NCI-H1048 (cell line): ENCODE measurements at places on chromosomes 3 and 15.

GRCh38 chr15:89374086-89374981 is 39.7 kb upstream of the POLG start:
- no peak for DNase-seq

DNA sequence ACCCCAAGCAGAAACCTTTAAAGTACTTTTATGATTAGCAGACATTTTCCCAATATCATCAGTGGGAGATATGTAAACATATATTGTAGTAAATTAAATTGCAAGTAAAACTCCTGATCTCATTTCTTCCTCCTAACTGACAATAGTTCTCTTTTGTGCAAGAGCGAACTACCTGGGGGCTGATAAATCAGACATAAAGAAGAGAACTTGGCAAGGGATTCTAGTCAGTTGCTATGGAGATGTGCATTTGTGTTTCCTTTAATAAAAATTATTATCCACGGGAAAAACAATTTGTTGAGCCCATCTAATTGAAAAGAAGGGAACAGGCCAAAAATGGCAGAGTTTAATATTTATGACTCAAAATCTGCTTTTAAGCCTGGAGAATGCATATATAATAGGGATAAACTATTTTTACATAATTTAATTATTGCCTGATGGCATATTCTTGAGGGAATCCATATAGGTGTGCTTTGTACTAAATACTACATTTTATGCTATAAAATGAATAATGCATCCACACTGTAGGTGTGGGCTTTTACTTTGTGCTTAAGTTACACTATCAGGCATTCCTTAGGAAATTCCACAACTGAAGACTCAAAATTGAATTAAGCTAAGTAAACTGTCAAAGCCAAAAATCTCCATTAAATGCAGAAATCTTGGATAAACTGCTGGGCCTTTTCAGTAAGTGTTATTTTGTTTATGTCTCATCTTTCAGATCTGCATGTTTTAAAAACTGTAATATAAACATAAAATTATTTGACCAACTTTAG is 258.1 kb downstream of the ERC2 start:
- no peak for DNase-seq

GRCh38 chr15:88878720-88879184 is 16.6 kb downstream of the HAPLN3 start:
- DNase-seq: no peak

- DNase-seq: no peak
These were observed 81.4 kb upstream of the BCHE start for GRCh38 chr3:165918657-165918979.

- no peak for DNase-seq
These were observed 19.6 kb downstream of the CLK3 start for GRCh38 chr15:74635228-74635627.

- DNase-seq: no peak
These were observed 7.4 kb upstream of the ANPEP start for GRCh38 chr15:89822026-89822425.

DNA sequence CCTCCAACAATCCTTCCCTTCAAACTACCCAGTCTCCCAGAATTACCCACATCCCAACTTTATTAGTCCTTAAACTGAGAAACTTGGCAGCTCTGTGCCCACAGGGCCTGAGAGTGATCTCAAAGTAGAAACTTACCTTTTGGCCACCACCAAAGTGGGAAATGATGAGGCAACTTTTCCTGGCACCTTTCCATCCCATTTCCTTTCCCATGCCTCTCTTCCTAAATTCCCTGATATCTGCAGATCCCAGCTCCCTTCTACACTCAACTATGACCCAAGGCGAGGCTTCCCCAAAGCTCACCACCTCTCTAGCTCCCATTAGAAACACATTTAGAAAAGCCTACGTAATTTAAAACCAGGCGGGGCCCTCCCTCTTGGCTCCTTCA is 271.9 kb downstream of the FOXP1 start:
- DNase-seq: no peak

DNA sequence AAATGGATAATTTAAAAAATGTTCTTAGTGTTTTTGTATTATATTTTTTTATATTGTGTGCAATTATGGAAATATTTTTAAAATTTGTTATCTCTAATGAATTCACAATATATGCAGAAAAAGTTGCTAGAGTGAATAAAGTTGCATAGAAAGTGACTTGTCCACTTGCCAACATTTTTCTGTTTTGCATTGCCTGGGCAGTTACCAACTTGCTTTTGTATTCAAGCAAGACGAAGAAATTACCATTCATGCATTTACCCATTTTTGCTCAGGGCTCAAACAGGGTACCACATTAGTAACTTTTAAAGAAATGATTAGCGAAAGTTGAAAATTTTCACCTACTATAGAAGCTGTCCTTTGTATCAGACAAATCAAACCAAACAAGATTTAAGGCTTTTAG is 152.9 kb upstream of the STRIT1 start:
- DNase-seq: no peak

DNA sequence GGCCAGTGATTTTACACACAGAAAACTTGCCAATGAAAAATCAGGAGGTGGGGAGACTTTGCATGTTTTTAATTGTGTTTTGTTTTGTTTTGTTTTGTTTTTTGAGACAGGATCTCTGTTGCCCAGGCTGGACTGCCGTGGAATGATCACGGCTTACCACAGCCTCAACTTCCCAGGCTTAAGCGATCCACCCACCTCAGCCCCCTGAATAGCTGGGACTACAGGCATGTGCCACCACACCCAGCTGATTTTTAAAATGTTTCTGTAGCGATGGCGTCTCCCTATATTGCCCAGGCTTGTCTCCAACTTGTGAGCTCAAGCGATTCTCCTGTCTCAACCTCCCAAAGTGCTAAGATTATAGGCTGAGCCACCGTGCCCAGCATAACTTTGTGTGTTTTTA is 46.0 kb downstream of the MEIS2 start:
- DNase-seq: no peak

GRCh38 chr3:12868039-12869034 is 27.0 kb upstream of the RPL32 start:
- DNase-seq: peak; percentile 6

- no peak for DNase-seq
These were observed 72.0 kb upstream of the LSAMP start for GRCh38 chr3:116517308-116517707.

DNA sequence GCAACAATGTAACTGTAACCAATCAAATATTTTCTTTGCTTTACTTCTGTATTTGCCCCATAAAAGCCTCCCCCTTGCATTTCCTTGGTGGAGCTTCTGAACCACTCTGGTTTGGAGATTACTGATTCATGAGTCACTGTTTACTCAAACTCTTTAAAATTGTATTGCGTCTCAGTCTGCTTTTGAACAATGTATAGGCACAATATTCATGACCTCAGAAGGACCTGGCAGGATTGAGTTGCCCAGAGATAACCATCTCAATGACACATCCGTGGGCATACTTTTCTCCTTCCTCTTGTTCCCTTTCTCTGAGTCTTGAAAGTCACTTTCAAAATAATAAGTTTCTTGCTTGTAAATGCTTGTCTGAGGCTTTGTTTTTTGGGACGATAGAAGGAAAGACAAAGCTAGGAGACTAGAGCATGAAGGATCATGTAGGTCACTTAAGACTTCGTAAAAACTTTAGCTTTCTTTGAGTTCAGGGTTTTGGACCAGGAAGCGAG is 57.1 kb upstream of the POU1F1 start:
- no peak for DNase-seq

GRCh38 chr3:187586226-187586625 is 84.0 kb downstream of the SST start:
- DNase-seq: no peak

GRCh38 chr3:173932624-173933023 is 535.1 kb downstream of the NLGN1 start:
- no peak for DNase-seq

GRCh38 chr3:8888301-8888915 is 74.9 kb downstream of the RAD18 start:
- DNase-seq: no peak

DNA sequence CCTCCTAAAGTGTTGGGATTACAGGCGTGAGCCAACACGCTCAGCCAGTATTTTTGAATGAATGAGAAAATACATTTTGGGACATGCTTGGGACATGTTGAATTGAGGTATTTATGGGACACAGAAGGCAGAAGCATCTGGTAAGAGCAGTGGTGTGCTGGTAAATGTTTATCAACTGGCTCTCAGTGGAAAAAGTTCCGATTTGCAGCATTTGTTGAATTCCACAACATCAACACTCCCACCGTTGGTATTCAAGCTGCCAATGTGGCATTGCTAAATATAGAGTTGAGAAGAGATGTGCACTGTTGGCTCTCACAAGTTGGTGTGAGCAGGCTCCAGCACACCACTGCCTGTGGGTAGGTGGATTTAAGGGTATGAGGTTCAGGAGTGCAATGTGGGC is 35.8 kb upstream of the LRRFIP2 start:
- DNase-seq: no peak

DNA sequence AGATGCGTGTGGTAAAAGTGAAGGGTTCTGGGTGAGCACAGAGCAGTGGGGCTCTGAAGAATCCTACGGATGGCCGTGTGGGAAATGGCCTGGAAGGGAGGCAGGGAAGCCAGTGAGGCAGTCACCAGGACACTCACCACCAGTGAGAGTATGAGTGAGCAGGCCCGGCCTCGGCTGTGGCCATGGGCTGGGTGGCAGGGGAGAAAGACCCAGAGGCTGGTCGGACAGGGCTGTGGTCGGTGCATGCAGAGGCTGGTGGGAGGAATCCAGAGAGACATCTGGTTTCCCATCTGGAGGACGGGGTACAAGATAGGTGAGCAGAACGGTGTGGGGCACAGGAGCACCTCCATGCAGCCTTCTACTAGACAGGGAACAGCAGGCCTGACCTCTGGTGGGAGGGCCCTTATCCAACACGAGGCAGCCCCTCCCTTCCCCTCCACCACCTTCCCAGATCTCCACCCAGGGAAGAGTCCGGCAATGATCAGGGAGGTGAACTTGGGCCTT is 10.1 kb downstream of the PCSK6 start:
- no peak for DNase-seq

DNA sequence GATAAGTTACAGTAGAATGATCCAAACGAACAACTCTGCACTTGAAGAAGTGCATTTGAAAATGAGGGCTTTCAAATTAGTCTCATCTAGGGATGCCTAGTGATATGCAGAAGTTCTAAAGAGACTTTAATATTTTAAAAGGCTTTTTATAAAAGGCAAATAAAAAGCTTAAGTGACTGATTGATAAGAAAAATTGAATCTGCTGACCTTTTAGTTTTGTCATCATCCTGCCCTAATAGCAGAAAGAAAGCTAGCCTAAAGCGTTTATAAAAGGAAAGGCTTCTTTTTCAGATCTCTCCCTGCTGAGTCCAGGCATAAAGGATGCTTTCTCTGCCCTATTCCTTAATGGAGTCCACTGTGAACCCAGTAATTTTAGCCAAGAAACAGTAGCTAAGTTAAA is 72.7 kb upstream of the ALDH1L1 start:
- DNase-seq: no peak

DNA sequence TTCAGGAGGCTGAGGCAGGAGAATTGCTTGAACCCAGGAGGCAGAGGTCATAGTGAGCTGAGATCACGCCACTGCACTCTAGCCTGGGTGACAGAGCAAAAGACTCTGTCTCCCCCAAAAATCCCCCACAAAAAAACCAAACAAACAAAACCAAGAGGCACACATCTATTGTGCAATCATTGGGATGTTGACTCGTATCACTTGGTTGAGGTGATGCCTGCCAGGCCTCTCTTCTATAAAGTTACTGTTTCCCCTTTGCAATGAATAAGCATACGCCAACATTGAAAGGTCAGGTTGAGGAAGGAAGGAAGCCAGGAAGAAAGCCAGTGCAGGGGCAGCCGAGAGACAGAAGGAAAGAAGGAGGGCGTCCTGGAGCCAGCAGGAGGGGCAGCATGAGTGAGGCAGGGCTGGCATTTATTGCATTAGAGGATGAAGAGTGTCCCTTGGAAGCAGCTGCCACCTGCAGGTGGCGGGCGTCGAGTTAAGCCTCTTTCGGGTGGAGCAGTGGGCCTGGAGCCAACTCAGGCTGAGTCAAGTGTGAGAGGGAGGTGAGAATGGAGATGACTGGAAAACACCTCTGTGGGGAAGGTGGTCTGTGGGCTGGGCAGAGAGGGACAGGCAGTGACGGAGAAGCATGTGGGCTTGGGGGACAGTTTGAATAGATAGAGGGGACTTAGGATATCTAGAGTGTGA is 8.3 kb upstream of the CSPG4 start:
- DNase-seq: peak; percentile 7

- no peak for DNase-seq
These were observed at the start of gene CSPG5 for GRCh38 chr3:47578691-47579632. Gene CSPG5, minus strand, starts transcription at chr3:47578865. Its CDS starts 172 bp downstream, at chr3:47578693.

- no peak for DNase-seq
These were observed 8.4 kb downstream of the TBC1D21 start for GRCh38 chr15:73881579-73882320.

DNA sequence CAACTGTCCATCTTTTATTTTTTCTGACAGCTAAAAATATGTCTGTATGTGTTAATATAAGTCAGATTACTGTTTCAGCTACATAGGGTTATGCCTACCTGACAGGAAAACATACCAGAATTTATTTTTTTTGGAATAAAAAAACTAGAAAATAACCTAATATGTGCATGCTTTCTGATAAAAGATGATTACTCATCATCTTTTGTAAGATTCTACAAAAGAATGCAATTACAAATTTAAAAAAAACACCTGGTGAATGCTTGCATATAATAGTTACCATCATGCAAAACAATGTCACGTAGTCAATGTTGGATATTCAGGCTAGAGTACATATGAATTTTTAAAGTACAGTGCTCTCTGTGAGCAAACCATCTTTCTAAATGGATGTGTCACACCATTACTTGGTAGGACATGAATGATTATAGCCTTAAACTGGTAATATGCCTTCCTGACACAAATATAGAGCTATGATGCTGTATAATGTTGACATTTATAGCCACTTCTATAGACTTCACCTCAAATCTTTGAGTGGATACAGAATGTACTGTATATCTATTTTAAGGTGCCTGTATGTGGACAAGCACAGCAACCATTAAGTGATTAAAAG is 180.6 kb downstream of the EPHA3 start:
- no peak for DNase-seq

DNA sequence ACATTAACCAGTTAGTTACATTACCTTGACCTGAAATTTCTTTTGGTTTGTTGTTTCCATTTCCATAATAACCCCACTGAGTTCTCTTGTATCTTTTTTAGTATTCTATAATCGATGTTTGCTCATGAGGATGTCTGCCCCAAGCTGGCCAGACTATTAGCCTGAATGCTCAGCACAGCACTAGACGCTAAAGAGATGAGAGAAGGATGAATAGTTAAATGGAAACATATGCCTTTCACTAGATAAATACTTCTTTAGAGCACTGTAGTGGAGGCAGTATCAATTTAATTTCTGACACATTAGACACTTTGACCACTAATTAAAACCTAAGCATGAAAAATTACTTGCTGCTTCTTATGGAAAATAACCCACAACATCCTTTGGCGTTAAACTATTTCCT is 654.9 kb upstream of the KCNMB2 start:
- no peak for DNase-seq

GRCh38 chr15:92661956-92662355 is 6.4 kb upstream of the FAM174B start:
- no peak for DNase-seq

- DNase-seq: no peak
These were observed 30.5 kb upstream of the LYZL4 start for GRCh38 chr3:42440924-42441323.
